RWPE1 (cell line): ENCODE measurements at places on chromosomes 12 and 14.

- no peak for DNase-seq
Measured at GRCh38 chr12:67524861-67525616, 123.5 kb upstream of the DYRK2 start.

GRCh38 chr12:64618953-64619590, 8.8 kb downstream of the RASSF3 start:
- no peak for DNase-seq

- DNase-seq, result no peak
Measured at GRCh38 chr14:64550621-64551333, 1.0 kb downstream of the PPP1R36 start.

DNA sequence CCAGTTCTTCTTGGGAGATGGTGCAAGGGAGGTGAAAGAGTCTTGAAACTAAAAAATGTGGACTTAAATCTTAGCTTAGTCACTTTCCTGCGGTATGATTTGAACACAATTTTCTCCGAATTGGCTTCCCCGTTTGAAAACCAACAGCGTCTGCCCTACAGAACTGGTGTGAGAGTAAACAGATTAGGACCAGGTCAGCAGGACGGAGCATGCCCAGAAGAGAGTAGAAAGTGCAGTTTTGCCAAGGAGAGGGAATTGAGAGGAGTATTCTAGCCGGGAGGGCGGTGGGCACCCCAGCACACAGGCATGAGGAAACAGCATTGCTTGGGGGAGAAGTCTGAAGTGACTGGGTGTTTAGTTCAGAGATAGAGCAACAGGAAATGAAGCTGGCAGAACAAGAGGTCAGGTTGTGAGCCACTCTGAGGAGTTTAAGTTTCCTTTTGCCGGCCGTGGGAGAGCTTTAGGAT, 927.1 kb downstream of the VRK1 start:
- DNase-seq, result no peak

GRCh38 chr12:2667716-2668440, 126.9 kb upstream of the FKBP4 start:
- DNase-seq, result no peak

GRCh38 chr12:101968770-101969169, 91.4 kb downstream of the DRAM1 start:
- DNase-seq, result no peak

GRCh38 chr12:62934239-62934798, 631 bp downstream of the PPM1H start:
- DNase-seq, result peak; percentile 12
